Left ventricle myocardium inferior (tissue), 1 donor: ENCODE measurements at places on chromosomes 12 and 14.

GRCh38 chr12:123828854-123829547, 66.9 kb downstream of the DNAH10 start:
- DNase-seq = no peak
- H3K4me1 ChIP-seq = no peaks in the 10 kb centered on the region
- H3K36me3 ChIP-seq = no peaks in the 10 kb centered on the region

- H3K27me3 ChIP-seq = no peaks in the 10 kb centered on the region
- H3K4me1 ChIP-seq = no peaks in the 10 kb centered on the region
- H3K4me3 ChIP-seq = no peak overlapping the region
- no peak for DNase-seq
- H3K27ac ChIP-seq = no peak overlapping the region
Observed at GRCh38 chr14:53696217-53696965, 260.2 kb downstream of the BMP4 start.

DNA sequence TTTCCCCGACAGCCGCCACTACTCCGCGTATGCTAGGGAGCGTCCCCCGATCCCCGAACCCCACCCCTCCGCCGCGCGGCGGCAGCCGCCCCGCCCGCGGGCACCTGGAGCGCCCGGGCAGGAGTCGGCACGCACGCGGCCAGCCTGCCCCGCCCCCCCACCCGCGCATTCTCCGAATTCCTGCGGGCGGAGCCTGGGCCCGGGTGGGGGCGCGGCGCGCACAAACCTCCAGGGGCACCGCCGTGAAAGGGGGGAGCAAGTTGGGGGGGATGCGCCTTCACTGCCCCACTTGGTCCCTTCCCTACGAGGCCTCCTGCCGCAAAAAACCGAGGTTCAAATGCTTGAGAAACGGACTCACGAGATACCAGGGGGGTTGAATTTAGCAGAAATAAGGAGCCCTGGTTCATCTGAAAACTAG, 1.7 kb downstream of the AJUBA start:
- peaks cover 73% of the 10 kb centered on the region for H3K4me1 ChIP-seq
- H3K27me3 ChIP-seq = no peaks in the 10 kb centered on the region
- H3K4me3 ChIP-seq = peak overlapping the region; percentile 87
- peak overlapping the region; percentile 90 for H3K27ac ChIP-seq

DNA sequence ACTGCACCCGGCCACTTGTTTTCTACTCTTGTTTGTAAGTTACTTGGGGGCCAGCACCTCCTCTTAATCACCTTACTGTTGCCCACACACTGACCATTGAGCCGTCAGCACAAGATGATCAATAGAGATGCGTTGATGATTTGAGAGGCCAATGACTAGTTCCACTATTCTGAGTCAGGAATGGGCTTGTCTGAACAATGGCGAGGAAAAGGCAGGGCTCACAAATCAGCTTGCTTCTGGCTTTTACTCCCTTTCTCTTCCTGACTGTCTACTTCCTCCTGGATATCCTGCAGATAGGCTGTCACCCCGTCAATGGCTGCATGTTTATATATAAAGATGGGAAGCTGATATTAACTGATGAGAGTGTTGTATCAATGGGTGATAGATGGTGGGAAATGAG, 29.1 kb upstream of the HDAC7 start:
- no peaks in the 10 kb centered on the region for H3K36me3 ChIP-seq
- H3K27me3 ChIP-seq = no peaks in the 10 kb centered on the region
- H3K27ac ChIP-seq = no peak overlapping the region
- no peak overlapping the region for H3K4me3 ChIP-seq

GRCh38 chr12:122687086-122687485, 16.1 kb downstream of the HCAR2 start:
- no peaks in the 10 kb centered on the region for H3K4me1 ChIP-seq
- DNase-seq = no peak
- H3K27me3 ChIP-seq = no peaks in the 10 kb centered on the region
- no peak overlapping the region for H3K27ac ChIP-seq
- H3K36me3 ChIP-seq = no peaks in the 10 kb centered on the region
- H3K4me3 ChIP-seq = no peak overlapping the region

- no peak overlapping the region for H3K27ac ChIP-seq
- no peaks in the 10 kb centered on the region for H3K36me3 ChIP-seq
- H3K27me3 ChIP-seq = peaks cover 100% of the 10 kb centered on the region
- DNase-seq = no peak
Observed at GRCh38 chr12:53948650-53949593, 5.8 kb upstream of the HOXC12 start.

GRCh38 chr12:6425590-6426531, 18.9 kb upstream of the CD27 start:
- peaks cover 4% of the 10 kb centered on the region for H3K27me3 ChIP-seq
- DNase-seq = no peak
- H3K4me3 ChIP-seq = no peak overlapping the region

GRCh38 chr12:5022465-5023061, 21.1 kb upstream of the KCNA5 start:
- H3K27ac ChIP-seq = no peak overlapping the region
- no peak for DNase-seq
- no peak overlapping the region for H3K4me3 ChIP-seq
- H3K36me3 ChIP-seq = no peaks in the 10 kb centered on the region
- H3K4me1 ChIP-seq = peaks cover 21% of the 10 kb centered on the region
- no peaks in the 10 kb centered on the region for H3K27me3 ChIP-seq

- no peaks in the 10 kb centered on the region for H3K27me3 ChIP-seq
- H3K4me3 ChIP-seq = peak overlapping the region; percentile 0
- H3K36me3 ChIP-seq = peaks cover 98% of the 10 kb centered on the region
- peaks cover 17% of the 10 kb centered on the region for H3K4me1 ChIP-seq
- peak; percentile 45 for DNase-seq
Observed at GRCh38 chr14:91202234-91202974, 42.1 kb downstream of the GPR68 start.

- H3K27me3 ChIP-seq = no peaks in the 10 kb centered on the region
- no peaks in the 10 kb centered on the region for H3K36me3 ChIP-seq
- peak overlapping the region; percentile 83 for H3K27ac ChIP-seq
- peak; percentile 39 for DNase-seq
- H3K4me1 ChIP-seq = peaks cover 98% of the 10 kb centered on the region
- H3K4me3 ChIP-seq = peak overlapping the region; percentile 25
Observed at GRCh38 chr14:99575043-99576023, 28.7 kb downstream of the CCDC85C start.

GRCh38 chr12:122040579-122041386, 19.1 kb downstream of the BCL7A start:
- no peak overlapping the region for H3K27ac ChIP-seq
- H3K4me3 ChIP-seq = no peak overlapping the region
- no peaks in the 10 kb centered on the region for H3K4me1 ChIP-seq
- H3K27me3 ChIP-seq = no peaks in the 10 kb centered on the region
- no peak for DNase-seq
- peaks cover 58% of the 10 kb centered on the region for H3K36me3 ChIP-seq

GRCh38 chr12:52539083-52539820, 13.7 kb downstream of the KRT71 start:
- no peak for DNase-seq
- no peaks in the 10 kb centered on the region for H3K4me1 ChIP-seq
- H3K4me3 ChIP-seq = no peak overlapping the region
- peaks cover 4% of the 10 kb centered on the region for H3K27me3 ChIP-seq
- H3K36me3 ChIP-seq = no peaks in the 10 kb centered on the region
- H3K27ac ChIP-seq = no peak overlapping the region

DNA sequence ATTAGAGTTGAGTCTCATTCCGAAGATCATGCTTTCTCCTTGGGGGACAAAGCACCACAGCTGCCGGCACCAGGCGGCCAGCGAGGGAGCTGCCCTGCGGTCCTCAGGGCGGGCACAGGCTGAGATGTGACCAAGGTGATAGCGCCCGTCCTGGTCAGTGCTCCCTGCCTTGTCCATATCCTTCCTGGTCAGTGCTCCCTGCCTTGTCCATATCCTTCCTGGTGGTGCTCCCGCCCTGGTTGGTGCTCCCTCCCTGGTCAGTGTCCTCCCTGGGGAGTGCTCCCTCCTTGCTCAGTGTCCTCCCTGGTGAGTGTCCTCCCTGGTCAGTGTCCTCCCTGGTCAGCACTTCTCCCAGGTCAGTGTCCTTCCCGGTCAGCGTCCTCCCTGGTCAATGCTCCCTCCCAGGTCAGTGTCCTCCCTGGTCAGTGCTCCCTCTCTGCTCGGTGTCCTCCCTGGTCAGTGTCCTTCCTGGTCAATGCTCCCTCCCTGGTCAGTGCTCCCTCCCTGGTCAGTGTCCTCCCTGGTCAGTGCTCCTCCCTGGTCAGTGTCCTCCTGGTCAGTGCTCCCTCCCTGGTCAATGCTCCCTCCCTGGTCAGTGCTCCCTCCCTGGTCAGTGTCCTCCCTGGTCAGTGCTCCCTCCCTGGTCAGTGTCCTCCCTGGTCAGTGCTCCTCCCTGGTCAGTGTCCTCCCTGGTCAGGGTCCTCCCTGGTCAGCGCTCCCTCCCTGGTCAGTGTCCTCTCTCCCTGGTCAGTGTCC, 92.2 kb downstream of the ADGRD1 start:
- H3K36me3 ChIP-seq = no peaks in the 10 kb centered on the region
- H3K27ac ChIP-seq = no peak overlapping the region
- H3K4me3 ChIP-seq = no peak overlapping the region
- DNase-seq = no peak

GRCh38 chr12:94603434-94604365, 46.7 kb downstream of the TMCC3 start:
- H3K36me3 ChIP-seq = no peaks in the 10 kb centered on the region
- no peak overlapping the region for H3K4me3 ChIP-seq
- DNase-seq = no peak
- H3K27me3 ChIP-seq = no peaks in the 10 kb centered on the region
- H3K4me1 ChIP-seq = no peaks in the 10 kb centered on the region
- H3K27ac ChIP-seq = no peak overlapping the region

DNA sequence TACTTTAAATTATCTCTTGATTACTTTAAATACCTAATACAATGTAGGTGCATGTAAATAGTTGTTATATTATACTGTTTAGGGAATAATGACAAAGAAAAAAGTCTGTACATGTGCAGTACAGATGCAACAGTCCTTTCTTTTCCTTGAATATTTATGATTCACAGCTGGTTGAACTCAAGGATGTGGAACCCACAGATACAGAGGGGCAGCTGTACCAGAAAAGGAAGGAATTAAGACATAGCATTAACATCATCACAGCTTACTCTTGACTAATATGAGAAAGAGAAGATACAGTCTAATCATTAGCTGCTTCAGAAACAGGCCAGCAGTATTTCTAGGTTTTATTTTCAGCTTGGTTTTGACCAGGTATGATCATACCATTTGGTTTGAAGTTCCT, 34.7 kb upstream of the AP4S1 start:
- no peak overlapping the region for H3K4me3 ChIP-seq
- H3K4me1 ChIP-seq = peaks cover 66% of the 10 kb centered on the region
- no peaks in the 10 kb centered on the region for H3K27me3 ChIP-seq
- no peak for DNase-seq

DNA sequence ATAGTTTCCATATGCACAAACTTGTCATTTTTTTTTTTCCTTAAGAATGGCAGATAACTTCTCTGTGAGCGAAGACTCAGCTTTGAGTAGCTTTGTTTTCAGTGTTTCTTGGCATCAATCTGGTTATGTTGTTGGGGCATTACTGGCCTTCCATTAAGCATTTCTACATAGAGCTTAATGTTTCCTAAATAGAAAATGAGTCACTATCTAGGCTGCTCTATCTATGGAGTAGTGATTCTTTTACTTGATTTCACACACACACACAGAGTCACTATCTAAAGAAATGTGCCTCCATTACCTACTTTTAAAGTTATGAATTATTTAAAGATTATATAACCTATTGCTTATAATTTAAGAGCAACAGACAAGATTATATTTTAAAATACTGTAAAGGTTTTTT, 53.9 kb downstream of the TMEM260 start:
- no peaks in the 10 kb centered on the region for H3K27me3 ChIP-seq
- H3K4me3 ChIP-seq = no peak overlapping the region
- peaks cover 96% of the 10 kb centered on the region for H3K36me3 ChIP-seq
- H3K27ac ChIP-seq = no peak overlapping the region
- no peak for DNase-seq
- no peaks in the 10 kb centered on the region for H3K4me1 ChIP-seq

DNA sequence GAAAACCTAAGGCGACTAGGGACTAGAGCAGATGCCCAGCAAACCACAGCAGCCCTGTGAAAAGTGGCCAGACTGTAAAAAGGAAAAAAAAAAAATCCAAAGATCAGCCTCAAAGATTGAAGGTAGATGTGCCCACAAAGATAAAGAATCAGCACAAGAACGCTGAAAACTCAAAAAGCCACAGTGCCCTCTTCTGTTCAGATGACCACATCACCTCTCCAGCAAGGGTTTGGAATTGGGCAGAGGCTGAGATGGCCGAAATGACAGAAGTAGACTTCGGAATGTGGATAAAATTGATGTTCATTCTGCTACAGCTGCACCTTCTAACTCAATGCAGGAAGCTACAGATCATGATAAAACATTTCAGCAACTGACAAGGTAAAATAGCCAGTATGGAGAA, 154.4 kb downstream of the GPHN start:
- no peaks in the 10 kb centered on the region for H3K4me1 ChIP-seq
- no peak overlapping the region for H3K4me3 ChIP-seq
- DNase-seq = no peak
- H3K27ac ChIP-seq = no peak overlapping the region
- H3K36me3 ChIP-seq = no peaks in the 10 kb centered on the region
- H3K27me3 ChIP-seq = no peaks in the 10 kb centered on the region

DNA sequence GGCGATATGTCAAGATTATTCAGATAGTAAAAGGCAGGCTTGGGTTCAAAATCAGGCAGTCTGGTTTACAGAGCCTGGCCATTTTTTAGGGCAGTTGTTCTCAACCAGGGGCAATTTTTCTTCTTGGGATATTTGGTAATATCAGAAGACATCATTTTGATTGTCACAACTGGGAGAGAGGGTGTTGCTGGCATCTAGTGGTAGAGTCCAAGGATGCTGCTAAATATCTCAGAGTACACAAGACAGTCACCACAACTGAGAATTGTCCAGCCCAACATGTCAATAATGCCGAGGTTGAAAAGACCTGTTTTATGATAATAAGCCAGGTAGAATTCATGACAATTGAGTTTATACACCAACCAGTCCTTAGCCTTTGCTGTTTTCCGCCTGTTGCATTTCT, 733.9 kb downstream of the NRXN3 start:
- no peak for DNase-seq
- no peak overlapping the region for H3K4me3 ChIP-seq
- H3K27me3 ChIP-seq = no peaks in the 10 kb centered on the region
- no peak overlapping the region for H3K27ac ChIP-seq
- no peaks in the 10 kb centered on the region for H3K4me1 ChIP-seq

- no peak overlapping the region for H3K4me3 ChIP-seq
- no peaks in the 10 kb centered on the region for H3K27me3 ChIP-seq
- no peak for DNase-seq
- peak overlapping the region; percentile 51 for H3K27ac ChIP-seq
- H3K36me3 ChIP-seq = peaks cover 59% of the 10 kb centered on the region
Observed at GRCh38 chr14:102209224-102209966, 69.7 kb downstream of the WDR20 start.

DNA sequence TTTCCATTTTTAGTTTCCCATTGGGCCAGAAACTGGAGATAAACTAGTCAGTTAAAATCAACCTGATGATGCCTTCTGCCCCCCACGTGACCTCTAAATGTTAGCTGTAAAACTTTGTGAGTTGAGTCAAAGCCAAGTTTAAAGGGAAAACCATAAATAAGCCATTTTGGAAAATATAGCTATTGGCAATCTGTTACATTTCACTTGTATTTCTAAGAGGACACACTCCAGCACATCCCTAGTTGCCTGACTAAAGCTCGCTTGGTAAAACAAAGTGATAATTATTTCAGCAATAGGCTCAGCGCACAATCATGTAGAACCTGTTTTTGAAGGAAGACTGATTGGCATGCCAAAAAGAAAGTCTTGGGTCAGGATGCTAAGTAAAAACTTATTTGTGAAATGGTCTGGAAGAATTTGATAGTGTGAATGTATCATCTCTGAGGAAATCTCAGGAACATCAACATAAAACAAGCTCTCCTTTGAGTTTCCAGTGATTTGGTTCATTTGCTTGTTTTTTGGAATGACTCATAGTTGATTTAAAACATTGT, 49.2 kb upstream of the AEBP2 start:
- H3K27ac ChIP-seq = no peak overlapping the region
- DNase-seq = no peak
- no peaks in the 10 kb centered on the region for H3K36me3 ChIP-seq
- no peaks in the 10 kb centered on the region for H3K4me1 ChIP-seq
- H3K27me3 ChIP-seq = no peaks in the 10 kb centered on the region
- no peak overlapping the region for H3K4me3 ChIP-seq
